Activated T-cell treated with anti-CD3 and anti-CD28 coated beads, Interleukin-2, amount 50 U/mL, for 72 hours (primary cell): ENCODE measurements at places on chromosomes 3 and 15. TPM values are rescaled to one million over a fixed set of nuclear protein-coding genes. Genes with fewer than 3 reads are reported as not detected.

The GP5 gene
- total RNA-seq: 1.9 TPM

The ZKSCAN7 gene
- 4.9 TPM for total RNA-seq

The SLC38A3 gene
- total RNA-seq: not detected

The NEK10 gene
- 0.36 TPM for total RNA-seq
